ENCODE measurements at places on chromosomes 7 and 10.
A peak's percentile ranks its signal among the peaks of the same experiment; 100 is the strongest.

- peak; percentile 54 for DNase-seq
Observed at GRCh38 chr10:5589661-5590511, 65.1 kb downstream of the CALML3 start.

DNA sequence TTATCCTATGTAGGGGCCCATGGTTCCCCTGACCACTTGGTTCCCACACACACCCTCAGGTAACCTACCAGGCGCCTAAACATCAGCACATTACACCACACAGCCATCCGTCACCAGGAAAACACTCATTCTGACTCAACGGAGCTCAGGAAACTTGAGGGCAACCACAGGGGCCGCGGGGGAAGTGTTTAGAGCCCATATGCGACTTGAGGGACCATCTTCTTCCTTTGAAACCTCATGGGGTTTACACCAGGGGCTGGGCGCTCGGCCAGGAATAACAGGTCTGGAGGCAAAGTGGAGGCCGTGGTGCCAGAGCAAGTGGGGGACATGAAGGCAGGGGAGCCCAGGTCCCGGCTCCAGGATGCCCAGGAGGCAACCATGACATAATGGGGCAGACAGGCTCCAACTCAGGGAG lies 1.5 kb downstream of the STX1A start:
- DNase-seq, result peak; percentile 96

DNA sequence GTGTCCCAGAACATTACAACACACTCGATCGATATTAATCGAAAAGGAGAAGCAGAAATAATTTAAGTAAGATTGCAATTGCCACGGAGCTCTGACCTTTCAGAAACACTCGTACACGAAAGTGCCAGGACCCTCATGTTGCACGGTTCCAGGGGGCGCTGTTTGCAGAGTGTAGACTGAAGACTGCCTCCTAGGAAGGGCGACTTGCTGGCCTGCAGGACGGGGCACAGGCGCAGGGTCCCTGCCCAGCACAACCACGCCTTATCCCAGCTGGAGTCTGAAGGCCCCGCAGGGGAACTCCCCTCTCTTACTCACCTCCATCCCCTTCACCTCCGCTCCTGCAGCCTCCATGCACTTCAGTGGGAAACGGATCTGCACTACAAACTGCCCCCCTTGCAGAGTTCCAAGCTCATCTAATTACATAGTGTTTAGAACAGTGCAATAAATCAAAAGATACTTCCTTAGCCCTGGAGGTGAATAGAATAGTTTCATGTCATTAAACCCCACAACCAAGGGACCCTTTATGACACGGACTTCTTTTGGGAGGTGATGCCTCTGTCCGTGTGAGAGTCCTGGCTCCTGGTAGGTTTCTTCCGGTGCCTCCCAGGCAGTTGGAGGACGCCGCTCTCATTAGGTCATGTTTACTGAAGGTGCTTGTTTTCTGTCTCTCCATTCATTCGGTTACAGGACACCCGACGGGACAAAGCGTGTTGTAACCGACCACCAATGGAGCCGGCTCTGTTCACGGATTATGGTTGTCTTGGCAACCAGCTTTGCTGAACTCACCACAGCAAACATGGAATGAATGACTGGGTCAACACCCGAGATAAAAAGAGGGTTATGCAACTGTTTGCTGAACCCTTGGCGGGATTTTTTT lies 262.2 kb downstream of the BAMBI start:
- DNase-seq, result peak; percentile 33

GRCh38 chr10:97000487-97001182 lies 168.5 kb downstream of the LCOR start:
- DNase-seq, result no peak

GRCh38 chr7:133554330-133554729 lies 301.5 kb downstream of the EXOC4 start:
- no peak for DNase-seq

- DNase-seq, result no peak
Observed at GRCh38 chr7:142298627-142299026, 40.8 kb upstream of the PRSS58 start.

GRCh38 chr7:8442051-8442813 lies 8.8 kb downstream of the NXPH1 start:
- DNase-seq, result no peak

All from GM23248 (cell line).